ENCODE measurements at places on chromosomes 16 and 17.
A peak's percentile ranks its signal among the peaks of the same experiment; 100 is the strongest.

GRCh38 chr16:87062569-87063442, 254.4 kb downstream of the C16orf95 start:
- no peak overlapping the region for H3K4me3 ChIP-seq
- H3K27ac ChIP-seq = no peak overlapping the region
- no peaks in the 10 kb centered on the region for H3K4me1 ChIP-seq
- no peaks in the 10 kb centered on the region for H3K36me3 ChIP-seq
- H3K27me3 ChIP-seq = peaks cover 83% of the 10 kb centered on the region
- DNase-seq = peak; percentile 33

DNA sequence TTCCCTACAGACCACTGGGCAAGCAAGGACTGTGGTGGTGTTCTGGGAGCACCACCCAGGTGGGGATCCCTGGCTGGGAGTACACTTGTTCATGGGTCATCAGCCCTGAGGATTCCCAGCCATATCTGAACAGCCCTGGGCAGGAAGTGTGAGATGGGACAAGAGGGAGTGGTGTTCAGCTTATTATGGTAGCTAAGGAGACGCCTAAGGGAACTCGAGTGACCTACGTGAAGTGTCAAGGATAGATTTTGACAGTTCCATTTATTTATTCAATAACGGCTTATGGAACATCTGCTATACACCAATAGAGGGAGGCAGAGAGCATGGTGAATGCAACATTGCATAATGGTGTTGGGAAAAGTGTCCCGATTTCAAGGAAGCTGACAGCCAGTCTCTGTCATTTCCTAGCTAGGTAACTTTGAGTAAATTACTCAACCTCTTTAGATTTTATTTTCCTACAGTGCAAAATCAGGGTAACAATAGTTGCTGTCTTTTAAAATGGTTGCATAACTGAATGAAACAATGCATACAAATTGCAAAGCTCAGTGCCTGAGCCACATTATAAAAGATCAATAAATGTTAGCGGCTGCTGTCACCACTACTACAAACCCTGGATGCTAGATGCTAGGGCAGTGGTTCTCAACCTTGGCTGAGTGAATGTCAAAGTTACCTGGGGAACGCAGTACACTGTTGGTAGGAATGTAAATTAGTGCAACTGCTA, 534.1 kb downstream of the GRIN2A start:
- H3K27me3 ChIP-seq = no peaks in the 10 kb centered on the region
- H3K4me1 ChIP-seq = no peaks in the 10 kb centered on the region
- no peak for DNase-seq
- H3K4me3 ChIP-seq = no peak overlapping the region
- no peak overlapping the region for H3K27ac ChIP-seq

GRCh38 chr16:75062976-75063346, 53.6 kb downstream of the LDHD start:
- no peak overlapping the region for H3K4me3 ChIP-seq
- no peaks in the 10 kb centered on the region for H3K27me3 ChIP-seq

DNA sequence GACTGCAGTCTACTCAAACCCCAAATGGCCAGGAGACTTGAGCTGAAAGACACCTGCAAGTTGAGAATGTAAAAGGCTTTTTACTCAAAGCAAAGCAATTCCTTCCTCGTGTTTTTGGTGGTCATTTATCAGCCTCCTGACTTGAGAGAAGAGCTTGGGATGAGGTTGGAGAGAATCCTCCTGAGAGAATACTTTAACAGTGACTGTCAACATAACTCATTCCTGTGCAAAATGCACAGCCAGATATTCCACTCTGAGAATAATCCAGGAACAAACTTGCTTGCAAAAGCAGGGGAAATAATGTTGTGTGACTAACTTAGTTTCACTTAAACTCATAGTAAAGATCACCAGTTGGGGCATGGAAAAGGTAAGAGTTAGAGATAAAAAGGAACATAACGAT, 53.4 kb downstream of the SNTB2 start:
- no peak overlapping the region for H3K27ac ChIP-seq
- no peaks in the 10 kb centered on the region for H3K36me3 ChIP-seq
- H3K4me3 ChIP-seq = no peak overlapping the region
- no peaks in the 10 kb centered on the region for H3K4me1 ChIP-seq
- DNase-seq = no peak
- no peaks in the 10 kb centered on the region for H3K27me3 ChIP-seq

DNA sequence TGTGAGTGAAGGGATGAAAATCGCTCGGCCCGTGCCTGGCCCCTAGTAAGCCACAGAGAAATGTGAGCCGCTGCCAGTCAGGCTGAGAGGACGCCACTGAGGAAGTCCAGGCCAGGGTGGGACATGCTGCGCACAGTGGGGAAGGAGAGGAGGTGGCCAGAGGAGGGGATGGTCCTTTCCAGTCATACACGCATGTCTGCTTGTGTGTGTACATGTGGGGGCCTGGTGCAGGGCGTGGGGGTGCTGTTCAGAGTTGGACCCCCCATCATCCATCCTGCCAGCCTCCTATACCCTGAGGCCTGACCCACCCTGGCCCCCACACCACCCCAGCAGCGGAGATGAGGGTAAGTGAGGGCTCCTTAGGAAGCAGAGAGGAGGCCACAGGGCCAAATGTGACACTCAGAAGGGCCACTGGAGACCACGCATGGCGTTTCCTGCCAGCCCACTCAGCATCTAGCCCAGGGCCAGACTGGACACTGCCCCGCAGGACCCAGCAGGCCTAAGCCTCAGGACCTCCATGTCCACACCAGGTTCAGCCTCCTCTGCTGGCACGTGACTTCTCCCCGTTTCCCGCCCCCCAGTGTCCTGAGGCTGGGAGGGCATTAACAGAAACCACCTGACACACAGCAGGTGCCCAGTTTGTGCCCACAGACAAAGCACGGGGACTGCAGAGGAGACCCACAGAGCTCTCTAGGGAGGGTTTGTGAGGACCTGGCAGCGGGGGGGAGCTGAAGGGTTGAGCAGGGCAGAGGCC, 7.0 kb downstream of the DOC2A start:
- no peaks in the 10 kb centered on the region for H3K36me3 ChIP-seq
- no peak overlapping the region for H3K27ac ChIP-seq
- DNase-seq = no peak
- no peak overlapping the region for H3K4me3 ChIP-seq
- H3K4me1 ChIP-seq = no peaks in the 10 kb centered on the region

GRCh38 chr17:71633391-71633849, 487.4 kb upstream of the SOX9 start:
- no peaks in the 10 kb centered on the region for H3K27me3 ChIP-seq
- peak; percentile 97 for DNase-seq
- peaks cover 35% of the 10 kb centered on the region for H3K4me1 ChIP-seq
- H3K36me3 ChIP-seq = no peaks in the 10 kb centered on the region

- no peaks in the 10 kb centered on the region for H3K36me3 ChIP-seq
- H3K27ac ChIP-seq = no peak overlapping the region
- DNase-seq = no peak
- H3K4me1 ChIP-seq = 0 out of 2 replicates have a peak, but pooled peaks cover 8% of the 10 kb centered on the region
Observed at GRCh38 chr16:57049678-57050077, 42.7 kb upstream of the CPNE2 start.

DNA sequence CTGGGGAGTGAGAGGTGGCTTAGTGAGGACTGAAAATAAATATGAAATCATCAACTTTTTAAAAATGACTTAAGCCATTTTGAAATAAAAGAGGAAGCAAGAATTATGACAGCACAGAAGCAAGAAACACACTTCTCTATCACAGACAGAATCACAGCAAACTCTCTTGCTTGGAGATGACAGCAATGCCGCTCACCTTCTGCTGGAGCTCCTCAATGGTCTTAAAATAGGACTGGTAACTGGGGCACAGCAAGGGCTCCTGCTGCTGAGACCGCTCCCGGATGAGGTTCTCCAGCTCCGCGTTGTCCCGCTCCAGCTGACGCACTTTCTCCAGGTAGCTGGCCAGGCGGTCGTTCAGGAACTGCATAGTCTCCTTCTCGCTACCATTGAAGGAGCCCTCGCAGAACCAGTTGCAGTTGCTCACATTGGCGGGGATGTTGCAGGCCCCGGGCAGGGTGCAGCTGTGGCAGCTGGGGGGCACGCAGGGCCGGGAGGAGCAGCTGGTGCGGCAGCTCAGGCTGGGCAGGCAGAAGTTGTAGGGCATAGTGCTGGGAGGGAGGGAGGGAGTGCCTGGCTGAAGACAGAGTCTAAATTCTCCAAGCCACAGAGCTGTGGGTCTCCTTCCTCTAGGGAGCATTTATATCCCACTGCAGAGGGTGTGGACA, at the start of gene KRT31:
Gene KRT31, minus strand, starts transcription at position 613 of the 665 bp plus-strand sequence. Its CDS starts 69 bp downstream, at position 544.
- H3K36me3 ChIP-seq = no peaks in the 10 kb centered on the region
- peaks cover 18% of the 10 kb centered on the region for H3K4me1 ChIP-seq
- no peak within 1 kb of the TSS for H3K4me3 ChIP-seq
- H3K27me3 ChIP-seq = no peaks in the 10 kb centered on the region
- no peak within 1 kb of the TSS for H3K27ac ChIP-seq
- DNase-seq = no peak

DNA sequence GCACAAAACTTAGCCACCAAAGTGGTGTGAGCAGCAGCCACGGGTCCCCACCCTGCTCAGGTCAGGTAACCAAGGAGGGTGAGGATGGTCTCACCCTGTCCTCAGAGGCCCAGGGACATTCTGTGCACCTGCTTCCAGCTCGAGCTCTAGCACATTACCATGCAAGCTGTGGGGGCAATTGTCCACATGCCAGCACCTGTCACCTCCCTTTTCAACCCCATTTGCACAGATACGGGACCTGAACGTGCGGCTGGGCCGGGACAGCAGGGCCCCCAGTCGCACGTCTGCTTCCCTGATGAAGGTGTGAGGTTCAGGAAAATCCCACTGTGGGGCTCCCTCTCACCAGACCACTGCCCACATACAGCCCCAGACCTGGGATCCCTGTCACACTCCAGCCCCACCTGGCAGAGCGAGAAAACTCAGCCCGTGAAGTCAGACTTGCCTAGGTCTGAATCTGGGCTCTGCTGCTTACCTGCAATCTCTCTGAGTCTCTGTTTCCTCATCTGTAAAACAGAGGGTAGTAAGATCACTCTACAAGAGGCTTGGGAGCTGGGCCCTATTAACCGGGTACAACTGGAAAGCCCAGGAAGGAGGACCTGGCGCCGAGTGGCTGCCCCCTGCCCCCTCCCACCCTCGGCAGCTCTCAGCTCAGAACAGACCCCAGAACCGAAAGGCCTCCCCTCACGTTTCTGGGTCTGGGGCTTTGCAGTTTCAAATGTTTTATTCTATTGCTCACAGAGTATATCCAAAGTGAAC, 7.9 kb downstream of the WFIKKN2 start:
- H3K27me3 ChIP-seq = no peaks in the 10 kb centered on the region
- H3K4me1 ChIP-seq = peaks cover 18% of the 10 kb centered on the region
- no peak overlapping the region for H3K27ac ChIP-seq
- H3K36me3 ChIP-seq = no peaks in the 10 kb centered on the region
- no peak overlapping the region for H3K4me3 ChIP-seq
- DNase-seq = no peak

- no peak overlapping the region for H3K27ac ChIP-seq
- H3K4me1 ChIP-seq = peaks cover 35% of the 10 kb centered on the region
- H3K27me3 ChIP-seq = no peaks in the 10 kb centered on the region
- H3K36me3 ChIP-seq = no peaks in the 10 kb centered on the region
- H3K4me3 ChIP-seq = peak overlapping the region; percentile 88
Observed at GRCh38 chr16:58128181-58128631, 975 bp downstream of the CFAP20 start.

DNA sequence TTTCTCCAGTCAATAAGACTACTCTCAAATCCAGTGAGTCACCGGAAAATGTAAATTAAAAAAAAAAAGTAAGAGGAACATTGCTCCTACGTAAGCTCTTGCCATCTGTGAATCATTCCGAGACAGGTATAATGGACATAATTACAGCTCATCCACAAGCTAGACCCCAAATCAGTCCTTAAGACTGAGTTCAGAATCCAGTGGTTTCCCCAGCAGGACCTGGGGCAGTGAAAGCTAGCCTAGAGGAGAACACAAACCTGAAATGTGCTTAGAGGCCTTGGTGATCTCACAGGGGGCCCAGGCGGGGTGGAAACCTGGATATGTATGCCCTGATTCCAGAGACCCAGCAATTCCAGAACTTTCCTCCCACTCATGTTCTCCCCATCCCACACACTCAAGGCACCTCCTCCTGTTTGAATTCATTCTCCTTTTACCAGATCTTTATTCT, 132.0 kb downstream of the COPRS start:
- DNase-seq = no peak
- no peak overlapping the region for H3K27ac ChIP-seq
- H3K27me3 ChIP-seq = no peaks in the 10 kb centered on the region

DNA sequence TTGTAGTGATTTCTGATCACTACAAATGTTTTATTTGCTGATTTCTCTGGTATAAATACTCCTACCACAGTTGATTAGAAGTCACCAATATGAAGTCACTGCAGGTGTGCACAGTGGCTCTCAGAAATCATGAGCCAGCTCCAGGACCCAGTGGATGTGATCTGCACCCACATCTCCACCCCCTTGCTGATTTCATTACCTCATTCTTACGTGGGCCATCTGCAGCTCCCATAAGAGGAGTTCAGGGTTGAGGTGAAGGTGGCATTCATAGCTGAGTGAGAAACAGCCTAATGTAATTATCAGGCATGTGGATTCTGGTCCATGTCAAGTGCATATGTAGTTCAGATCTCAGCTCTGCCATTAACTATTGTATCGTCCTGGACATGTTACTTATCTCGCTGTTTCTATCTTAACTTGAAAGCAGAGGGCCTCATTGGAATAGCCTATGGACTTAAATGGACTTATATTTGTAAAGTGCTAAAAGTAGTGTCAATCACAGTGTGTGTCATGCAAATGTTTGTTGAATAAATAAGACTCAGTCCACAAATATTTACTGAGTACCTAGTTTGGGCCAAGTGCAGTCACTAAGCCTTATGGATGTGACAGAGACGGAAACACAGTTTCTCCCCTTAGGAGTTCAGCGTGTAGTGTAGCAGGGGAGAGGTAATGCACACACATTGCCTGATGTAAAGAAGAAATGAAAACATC, 40.7 kb upstream of the ZKSCAN2 start:
- H3K27ac ChIP-seq = no peak overlapping the region
- no peaks in the 10 kb centered on the region for H3K4me1 ChIP-seq
- H3K27me3 ChIP-seq = peaks cover 60% of the 10 kb centered on the region
- no peak overlapping the region for H3K4me3 ChIP-seq

- H3K4me3 ChIP-seq = no peak overlapping the region
- H3K27me3 ChIP-seq = no peaks in the 10 kb centered on the region
- H3K36me3 ChIP-seq = no peaks in the 10 kb centered on the region
- H3K27ac ChIP-seq = no peak overlapping the region
- no peak for DNase-seq
- H3K4me1 ChIP-seq = no peaks in the 10 kb centered on the region
Observed at GRCh38 chr17:14458724-14459123, 157.8 kb downstream of the HS3ST3B1 start.

Measured in PC-9 (cell line).